ENCODE measurements at places on chromosomes 12 and 14.

GRCh38 chr12:98738002-98738401, 92.9 kb downstream of the APAF1 start:
- DNase-seq, result no peak

GRCh38 chr12:65015850-65016249, 105.3 kb downstream of the WIF1 start:
- no peak for DNase-seq

DNA sequence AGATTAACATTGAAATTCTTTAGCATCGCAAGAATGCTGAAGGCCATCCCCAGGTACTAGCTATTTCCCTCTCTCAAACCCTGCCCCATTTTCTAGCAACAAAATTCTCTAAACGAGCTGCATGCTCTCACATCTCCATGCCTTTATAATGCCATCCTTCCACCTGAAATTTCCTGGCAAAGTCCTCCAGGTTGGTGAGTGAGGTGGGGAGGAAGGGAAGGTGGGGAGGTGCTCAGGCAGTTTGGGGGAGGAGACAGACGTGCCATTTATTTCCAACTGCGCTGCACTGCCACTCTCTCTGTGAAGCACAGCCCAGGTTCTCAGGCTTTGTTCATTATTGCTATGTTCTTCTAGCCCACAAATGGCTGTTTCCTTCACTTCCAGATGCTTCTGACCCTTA, 208.4 kb downstream of the PAWR start:
- DNase-seq, result no peak

- DNase-seq, result no peak
These were observed 267.3 kb upstream of the SRRM4 start for GRCh38 chr12:118714051-118714460.

DNA sequence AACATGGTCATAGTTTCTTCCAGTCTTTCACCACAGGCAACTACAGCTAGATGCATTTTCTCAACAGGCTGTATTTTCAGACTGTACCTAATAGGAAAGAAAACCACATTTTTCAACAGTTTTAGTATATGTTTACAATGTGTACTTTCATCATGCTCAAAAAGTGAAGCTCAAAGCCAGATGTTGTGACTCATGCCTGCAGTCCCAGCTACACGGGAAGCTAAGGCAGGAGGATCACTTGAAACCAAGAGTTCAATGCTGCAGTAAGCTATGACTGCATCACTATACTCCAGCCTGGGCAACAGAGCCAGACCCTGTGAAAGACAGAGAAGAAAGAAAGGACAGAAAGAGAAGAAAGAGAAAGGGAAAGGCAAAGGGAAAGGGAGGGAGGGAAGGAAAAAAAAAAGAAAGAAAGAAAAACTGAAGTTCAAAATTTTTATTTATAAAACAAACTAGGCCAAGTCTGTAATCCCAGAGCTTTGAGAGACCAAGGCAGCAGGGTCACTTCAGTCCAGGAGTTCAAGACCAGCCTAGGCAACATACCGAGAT, 25.5 kb downstream of the GXYLT1 start:
- no peak for DNase-seq

GRCh38 chr12:132163041-132163910, 19.0 kb downstream of the NOC4L start:
- no peak for DNase-seq

- DNase-seq, result no peak
These were observed 20.2 kb downstream of the E2F7 start for GRCh38 chr12:77045183-77045582.

- DNase-seq, result no peak
These were observed 236.2 kb upstream of the KRR1 start for GRCh38 chr12:75747572-75748021.

DNA sequence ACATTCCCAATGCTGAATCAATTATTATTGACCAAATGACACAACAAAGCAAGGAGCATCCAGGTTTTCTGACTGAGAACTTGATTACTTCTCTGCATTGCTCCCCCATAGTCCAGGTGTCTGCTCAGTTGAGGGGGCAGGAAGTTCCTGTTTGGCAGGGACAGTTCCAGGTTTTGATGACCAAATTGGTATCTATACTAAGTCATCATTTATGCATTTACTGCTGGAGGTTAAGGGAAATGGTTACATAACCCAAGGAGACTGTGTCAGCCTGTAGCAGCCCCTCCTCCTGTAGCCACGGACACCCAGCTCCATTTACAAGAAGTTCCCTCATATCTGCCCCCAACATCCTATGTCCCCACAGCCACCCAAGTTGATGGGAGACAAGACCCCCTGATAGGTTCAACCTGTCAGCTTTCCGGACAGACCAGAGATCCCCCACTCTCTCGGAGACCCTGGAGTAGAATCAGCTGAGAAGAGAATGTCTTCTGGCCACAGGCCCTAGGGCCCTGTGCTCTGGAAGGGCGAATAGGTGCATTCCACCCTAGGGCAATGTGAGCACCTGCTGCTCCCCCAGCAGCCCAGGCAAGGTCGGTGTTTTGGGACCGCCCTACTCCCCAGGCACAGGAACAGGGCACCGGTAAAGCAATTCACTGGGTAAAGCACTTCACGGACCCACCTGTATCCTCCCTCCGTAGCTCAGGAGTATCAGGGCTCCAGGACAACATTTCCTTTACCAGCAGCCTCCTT, 23.6 kb downstream of the IRF2BPL start:
- DNase-seq, result no peak

- no peak for DNase-seq
These were observed 116.6 kb downstream of the SLC25A47 start for GRCh38 chr14:100439781-100440180.

DNA sequence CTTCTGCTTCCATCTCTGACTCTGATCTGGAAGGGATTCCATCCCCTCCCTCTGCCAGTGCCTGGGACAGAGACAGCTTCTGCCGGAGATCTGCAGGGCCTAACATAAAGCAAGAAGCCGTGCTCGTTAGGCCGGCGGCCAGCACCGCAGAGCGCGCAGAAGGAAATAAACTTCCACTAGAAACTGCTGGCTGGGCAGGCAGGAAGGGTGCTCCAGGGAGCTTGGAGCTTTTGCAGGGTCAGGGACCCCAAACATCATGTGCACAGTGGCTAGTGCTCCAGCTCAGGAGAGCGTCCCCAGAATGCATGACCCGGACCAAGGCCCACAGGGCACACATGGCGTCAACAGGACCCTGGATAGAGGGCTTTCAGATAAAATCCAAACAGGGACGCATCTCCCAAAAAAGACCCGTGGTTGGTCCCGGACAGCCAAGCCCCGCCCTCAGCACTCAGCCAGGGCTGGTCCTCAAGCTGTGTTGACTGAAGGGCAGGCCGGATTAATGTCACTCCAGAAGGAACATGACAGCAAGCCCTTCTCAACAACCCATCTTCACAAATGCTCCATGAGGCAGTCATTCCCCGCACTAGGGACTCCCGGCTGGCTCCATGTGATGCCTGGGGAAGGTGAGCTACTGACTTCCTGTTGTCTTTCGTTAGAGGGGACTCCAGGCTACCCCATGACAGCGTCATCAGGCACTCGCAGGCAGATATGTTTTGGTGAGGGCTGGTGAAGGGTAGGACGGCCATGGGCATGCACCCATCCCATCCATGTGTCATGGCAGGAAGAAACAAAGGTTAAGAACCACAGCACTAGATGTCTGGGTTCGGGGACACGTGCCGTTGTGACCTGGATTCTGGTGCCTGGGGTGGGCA, 121.5 kb downstream of the CALM1 start:
- no peak for DNase-seq

All from stimulated activated CD8-positive, alpha-beta memory T cell treated with anti-CD3 and anti-CD28 coated beads, Interleukin-4, amount 100 ng/mL, for 1 hour (primary cell).